ENCODE measurements at places on chromosomes 12 and 14.
A peak's percentile ranks its signal among the peaks of the same experiment; 100 is the strongest.

- DNase-seq: peak; percentile 30
Measured at GRCh38 chr12:106115440-106115839, 23.3 kb downstream of the NUAK1 start.

DNA sequence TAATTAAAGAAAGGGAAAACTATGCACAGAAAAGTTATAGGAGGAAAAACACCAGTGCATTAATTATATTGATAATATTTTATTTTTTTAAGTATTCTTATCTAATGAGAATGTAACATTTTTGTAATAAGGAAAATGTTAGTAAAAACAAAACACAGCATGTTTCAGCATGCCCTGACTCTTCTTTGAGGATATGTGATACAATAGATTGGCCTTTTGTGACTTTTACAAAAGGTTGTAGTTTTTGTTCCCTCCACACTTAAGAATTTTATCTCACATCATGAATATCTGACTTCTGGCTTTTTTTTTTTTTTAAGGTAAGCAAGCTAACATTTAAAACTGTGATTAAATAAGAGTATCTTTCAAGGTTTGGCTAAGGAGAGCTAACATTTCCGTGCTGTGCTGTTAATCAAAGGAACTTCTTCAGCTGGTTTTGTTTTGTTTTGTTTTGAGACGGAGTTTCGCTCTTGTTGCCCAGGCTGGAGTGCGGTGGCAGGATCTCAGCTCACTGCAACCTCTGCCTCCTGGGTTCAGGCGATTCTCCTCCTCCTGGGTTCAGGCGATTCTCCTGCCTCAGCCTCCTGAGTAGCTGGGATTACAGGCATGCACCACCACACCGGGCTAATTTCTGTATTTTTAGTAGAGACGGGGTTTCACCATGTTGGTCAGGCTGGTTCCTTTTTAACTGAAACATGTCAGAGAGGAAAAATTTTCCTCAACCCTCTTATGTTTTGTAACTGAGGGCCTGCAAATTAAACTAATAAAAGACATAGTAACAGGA lies 30.8 kb upstream of the RESF1 start:
- no peak for DNase-seq

- DNase-seq: no peak
Measured at GRCh38 chr14:24055971-24056799, 4.4 kb downstream of the CARMIL3 start.

GRCh38 chr12:632102-632696 lies 31.0 kb downstream of the NINJ2 start:
- DNase-seq: no peak

DNA sequence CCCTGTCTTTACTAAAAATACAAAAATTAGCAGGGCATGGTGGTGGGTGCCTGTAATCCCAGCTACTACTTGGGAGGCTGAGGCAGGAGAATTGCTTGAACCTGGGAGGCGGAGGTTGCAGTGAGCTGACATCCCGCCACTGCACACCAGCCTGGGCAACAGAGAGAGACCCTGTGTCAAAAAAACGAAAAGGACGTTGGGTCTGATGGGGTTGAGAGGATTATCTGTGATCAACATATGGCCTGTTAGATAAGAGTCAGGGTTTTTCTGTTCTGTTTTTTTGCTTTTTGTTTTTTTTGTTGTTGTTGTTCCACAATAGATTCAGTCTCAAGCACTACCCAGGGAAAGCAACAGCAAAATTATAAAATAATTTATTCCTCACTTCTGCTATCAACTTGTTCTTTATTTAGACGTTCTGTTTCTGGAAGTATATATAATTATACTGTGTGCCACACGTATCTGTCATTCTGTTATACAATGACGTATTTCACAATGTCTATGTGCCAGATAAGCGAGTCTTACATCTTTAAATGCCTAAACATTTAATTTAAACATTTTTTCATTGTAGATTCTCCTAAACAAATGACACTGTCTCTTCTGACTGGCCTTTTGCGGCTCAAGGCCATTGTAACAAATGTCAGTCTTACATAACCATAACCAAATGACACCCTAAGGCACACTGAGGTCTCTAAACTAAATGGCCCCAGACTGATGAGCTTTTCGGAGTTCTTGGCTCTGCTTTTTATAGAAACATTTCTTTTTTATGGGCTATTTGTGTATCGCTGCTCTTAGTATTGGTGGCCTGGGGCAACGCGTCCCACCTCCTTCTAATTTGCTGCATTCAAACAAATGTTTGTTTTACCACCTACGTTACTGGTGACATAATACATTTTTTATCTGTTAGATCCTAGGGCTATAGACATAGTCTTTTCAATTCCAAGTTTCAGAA lies 7.2 kb upstream of the P2RX4 start:
- DNase-seq: no peak

DNA sequence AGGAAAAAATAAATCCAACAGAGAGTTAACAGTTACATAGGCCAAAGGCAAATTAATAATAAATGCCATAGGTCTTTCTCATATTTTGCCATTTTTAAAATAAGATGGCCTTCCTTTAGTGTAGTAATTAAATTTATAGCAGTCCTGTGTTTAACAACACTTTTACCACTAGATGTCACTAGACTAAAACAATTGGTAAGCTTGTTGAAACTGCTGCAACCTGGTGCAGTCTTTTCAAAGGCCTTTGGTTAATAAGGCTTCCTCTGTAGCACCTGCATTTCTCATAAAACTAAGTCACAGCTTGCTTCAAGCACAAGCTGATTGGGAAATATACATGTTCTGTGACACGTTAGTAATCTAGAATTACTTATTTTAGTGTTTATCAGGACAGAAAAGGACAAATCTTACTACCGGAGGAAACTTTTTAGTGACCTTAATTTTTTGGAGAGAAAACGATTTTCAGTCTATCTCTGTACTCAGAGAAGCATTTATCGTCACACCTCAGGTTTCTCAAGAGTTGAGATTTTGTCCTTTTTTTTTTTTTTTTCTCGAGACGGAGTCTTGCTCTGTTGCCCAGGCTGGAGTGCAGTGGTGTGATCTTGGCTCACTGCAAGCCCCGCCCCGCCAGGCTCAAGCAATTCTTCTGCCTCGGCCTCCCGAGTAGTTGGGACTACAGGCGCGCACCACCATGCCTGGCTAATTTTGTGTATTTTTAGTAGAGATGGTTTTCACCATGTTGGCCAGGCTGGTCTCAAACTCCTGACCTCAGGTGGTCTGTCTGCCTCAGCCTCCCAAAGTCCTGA lies 20.0 kb downstream of the BORCS5 start:
- peak; percentile 88 for DNase-seq

GRCh38 chr12:45669093-45669492 lies 60.4 kb upstream of the ARID2 start:
- no peak for DNase-seq

GRCh38 chr12:51814311-51815088 lies 34.0 kb downstream of the FIGNL2 start:
- DNase-seq: peak; percentile 52

DNA sequence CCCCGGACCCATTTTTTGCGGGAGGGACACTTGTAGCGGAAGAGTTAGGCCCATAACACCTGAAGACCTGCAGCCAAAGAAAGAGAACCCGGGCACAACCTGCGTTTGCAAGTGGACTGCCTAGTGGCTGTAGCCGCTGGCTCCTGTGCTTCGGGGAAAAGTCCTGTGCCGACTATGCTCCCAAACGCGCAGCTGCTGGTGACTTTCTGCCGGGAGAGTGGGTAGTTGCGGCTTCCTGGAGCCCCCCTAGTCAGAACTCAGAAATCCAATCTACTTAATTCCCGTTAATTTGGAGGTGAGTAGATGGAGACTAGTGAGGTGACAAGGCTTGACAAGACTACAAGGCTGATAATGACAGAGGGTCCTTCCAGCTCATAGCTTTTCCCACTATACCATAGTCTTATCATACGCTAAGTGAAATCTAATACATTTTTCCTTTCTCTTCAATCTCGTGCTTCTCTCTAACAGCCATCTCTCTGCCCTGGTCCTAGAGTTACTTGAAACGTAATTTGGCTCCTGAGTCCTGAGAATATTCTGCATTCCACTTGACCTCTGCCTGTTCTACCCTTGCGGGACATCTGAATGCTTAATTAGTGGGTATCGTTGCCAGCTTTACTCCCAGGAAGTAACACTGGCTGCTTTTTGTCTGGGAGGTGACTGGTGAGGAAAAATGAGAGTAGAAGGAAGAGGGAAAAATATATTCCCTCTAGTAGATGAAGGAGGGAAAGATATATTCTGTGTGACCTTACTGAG lies 556 bp downstream of the MTHFD1 start:
- DNase-seq: no peak

GRCh38 chr12:111056618-111057521 lies 136.5 kb upstream of the MYL2 start:
- no peak for DNase-seq

- DNase-seq: no peak
Measured at GRCh38 chr12:31362115-31362758, 36.3 kb upstream of the SINHCAF start.

- no peak for DNase-seq
Measured at GRCh38 chr14:23559926-23560520, 4.0 kb downstream of the THTPA start.

DNA sequence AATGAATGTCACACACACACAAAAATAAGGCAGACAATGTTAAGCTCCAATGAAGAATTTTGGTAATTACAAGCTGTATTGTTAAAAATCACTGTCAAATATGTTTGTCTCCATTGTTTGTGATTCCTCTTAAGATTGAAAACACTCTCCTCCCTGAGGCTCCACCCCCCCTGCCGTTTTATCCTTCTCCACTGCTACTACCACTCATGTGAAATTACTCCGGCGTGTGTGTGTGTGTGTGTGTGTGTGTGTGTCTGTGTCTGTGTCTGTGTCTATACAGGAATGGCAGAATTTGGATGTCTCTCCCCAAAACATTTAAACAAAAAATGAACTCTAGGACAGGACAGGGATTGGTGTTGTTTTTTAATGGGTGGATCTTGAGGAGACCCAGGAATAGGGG lies 365.1 kb upstream of the DIO2 start:
- no peak for DNase-seq

DNA sequence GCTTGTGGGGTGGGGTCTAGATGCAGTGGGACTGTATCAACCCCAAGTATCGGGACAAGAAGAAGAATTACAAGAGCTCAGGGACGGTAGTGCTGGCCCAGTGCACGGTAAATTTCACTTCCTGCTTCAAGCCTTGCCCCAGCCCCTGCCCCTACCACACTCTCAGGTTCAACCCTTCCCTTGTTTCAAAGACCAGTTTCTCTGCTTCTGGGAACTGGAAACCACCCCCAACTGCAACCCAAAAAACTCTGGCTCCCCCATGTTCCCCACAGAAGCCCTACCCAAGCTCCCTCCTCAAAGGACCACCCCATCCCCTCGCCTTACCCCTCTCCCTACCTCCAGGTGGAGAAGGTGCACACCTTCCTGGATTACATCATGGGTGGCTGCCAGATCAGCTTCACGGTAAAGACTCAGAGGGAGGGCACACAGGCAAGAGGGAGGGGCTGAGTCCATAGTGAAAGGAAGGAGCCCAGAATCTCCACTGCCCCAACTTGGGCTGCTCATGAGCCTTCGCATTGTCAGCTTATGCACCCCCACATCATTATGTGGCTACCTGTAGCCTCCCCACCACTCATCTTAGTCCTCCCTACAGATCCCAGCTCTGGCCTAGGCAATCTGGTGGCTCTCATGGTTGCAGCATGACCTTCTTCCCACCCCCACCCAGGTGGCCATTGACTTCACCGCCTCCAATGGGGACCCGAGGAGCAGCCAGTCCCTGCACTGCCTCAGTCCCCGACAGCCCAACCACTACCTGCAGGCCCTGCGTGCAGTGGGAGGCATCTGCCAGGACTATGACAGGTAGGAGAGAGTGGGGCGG lies 4.3 kb downstream of the CPNE6 start:
- DNase-seq: no peak

GRCh38 chr12:95767703-95768102 lies 22.9 kb downstream of the NTN4 start:
- no peak for DNase-seq

DNA sequence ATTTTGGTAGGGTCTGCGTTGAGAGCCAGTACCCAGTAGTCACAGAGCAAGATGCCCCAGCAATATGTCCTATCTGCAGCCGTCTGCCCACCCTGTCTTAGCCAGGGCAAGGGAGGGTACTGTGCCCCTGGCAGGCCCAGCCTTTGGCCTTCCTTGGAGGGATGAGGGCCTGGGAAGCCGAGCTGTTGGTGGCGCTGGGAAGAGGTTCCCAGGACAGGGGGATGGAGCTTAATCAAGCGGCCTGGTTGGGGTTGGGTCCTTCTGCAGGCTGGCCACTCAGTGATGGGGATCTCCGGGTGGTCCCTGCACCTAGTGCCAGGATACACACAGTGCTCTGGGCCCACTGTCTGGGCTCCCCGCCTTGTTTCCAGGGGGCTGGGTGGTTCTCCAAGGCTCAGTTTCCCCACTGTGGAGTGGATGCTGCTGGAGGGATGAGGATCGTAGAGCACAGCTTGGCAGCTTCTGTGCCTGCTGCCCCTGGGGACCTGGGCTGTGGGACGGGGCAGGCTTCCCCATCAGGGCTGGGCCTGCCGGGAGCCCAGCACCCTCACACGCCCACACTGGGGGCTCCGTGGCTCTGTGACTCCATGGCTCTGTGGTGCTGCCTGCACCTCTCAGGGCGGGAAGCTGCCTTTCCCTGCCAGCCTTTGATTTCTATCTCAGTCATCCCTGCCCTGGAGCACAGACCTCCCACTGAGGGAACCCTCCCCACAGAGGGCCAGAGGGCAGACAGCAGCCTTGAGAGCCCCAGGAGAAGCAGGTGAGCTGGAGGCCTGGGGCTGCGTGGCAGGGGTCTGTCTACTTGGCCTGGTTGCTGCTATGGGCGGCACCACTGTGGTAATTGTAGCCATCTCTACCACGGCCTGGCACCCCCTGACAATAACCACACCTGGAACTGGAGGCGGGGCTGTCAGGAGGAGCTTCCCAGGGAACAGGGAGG lies 357.0 kb downstream of the TMEM121 start:
- no peak for DNase-seq

- DNase-seq: no peak
Measured at GRCh38 chr14:87175175-87175574, 817.8 kb downstream of the GALC start.

GRCh38 chr12:70609739-70610491 lies 27.3 kb downstream of the PTPRB start:
- no peak for DNase-seq

GRCh38 chr12:89354612-89355067 lies 2.3 kb upstream of the DUSP6 start:
- no peak for DNase-seq

- peak; percentile 16 for DNase-seq
Measured at GRCh38 chr12:91833780-91834359, 311.8 kb downstream of the BTG1 start.

GRCh38 chr12:103820361-103820760 lies 20.7 kb downstream of the NT5DC3 start:
- DNase-seq: no peak

Data from hippocampal formation (tissue), 2 donors.